ENCODE measurements at places on chromosomes 2 and 18.

DNA sequence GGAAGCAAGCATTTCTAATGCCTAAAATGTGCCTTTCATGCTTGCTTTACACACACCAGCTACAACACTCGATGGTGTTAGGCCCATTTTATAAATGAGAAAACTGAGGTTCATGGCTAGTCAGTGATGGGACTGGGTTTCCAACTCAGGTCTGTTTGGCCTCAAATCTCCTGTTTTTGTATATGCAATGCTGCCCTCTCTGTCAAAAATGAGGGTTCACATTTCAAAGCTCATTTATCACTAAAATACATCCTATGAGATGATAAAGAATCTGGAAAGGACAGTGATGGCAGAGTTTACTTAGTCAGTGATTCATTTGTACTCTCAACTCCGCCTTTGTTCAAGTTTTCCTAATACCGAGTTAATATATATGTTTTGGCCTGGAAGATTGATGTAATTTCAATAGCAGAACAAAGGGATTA lies 92.3 kb downstream of the KCTD1 start:
- no peak for DNase-seq

- DNase-seq, result no peak
These were observed 39.4 kb downstream of the MAP4K4 start for GRCh38 chr2:101736861-101737291.

DNA sequence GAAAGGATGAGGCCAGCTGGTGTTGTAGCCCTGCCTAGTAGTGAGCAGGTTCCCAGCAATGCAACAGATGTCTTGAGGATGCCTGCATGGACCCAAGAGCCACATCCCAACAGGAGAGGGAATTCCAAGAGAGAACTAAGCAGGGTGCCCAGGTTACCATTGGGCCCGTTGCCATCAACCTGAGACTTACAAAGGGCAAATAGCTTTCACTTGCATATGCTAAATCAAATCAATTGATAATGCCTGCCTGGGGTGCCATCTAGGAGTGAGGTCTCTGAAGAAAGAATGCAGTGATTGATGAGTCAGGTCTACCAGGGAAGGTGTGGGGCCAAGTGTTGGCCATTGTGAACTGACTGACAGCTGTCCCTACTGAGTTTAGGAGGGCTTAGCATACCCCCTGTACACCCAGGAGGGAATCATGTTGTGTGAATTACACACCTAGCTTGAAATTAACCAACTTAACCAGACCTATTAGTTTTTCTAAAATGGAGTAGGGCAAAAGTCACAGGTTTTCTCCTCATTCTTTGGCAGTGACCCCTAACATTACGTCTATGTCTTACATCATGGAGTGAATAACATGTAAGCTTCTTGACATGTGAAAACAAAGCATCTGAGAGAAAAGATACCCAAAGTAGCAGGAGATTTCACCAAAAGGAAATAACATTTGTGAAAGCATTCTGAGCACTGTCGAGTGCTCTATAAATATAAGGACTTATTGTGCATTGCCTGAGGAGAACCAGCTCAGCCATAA lies 32.3 kb downstream of the FHOD3 start:
- DNase-seq, result no peak

- no peak for DNase-seq
These were observed 134.4 kb upstream of the SLC1A4 start for GRCh38 chr2:64854773-64855237.

DNA sequence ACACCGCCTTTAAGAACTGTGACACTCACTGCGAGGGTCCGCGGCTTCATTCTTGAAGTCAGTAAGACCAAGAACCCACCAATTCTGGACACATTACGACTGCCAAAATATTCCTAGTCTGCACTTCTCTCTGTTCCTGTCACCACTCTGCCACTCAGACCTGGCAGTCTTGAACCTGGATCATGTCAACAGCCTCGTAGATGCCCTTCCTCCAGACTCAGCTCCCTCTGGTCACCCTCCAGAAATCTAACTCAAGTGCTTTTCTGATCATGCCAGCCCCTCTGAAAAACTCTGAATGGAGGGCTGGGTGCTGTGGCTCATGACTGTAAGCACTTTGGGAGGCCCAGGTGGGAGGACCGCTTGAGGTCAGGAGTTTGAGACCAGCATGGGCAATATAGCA lies 20.3 kb downstream of the AAK1 start:
- no peak for DNase-seq

- no peak for DNase-seq
These were observed 5.4 kb downstream of the SEMA4F start for GRCh38 chr2:74659462-74659861.

GRCh38 chr2:207513551-207514257 lies 16.1 kb upstream of the CREB1 start:
- no peak for DNase-seq

DNA sequence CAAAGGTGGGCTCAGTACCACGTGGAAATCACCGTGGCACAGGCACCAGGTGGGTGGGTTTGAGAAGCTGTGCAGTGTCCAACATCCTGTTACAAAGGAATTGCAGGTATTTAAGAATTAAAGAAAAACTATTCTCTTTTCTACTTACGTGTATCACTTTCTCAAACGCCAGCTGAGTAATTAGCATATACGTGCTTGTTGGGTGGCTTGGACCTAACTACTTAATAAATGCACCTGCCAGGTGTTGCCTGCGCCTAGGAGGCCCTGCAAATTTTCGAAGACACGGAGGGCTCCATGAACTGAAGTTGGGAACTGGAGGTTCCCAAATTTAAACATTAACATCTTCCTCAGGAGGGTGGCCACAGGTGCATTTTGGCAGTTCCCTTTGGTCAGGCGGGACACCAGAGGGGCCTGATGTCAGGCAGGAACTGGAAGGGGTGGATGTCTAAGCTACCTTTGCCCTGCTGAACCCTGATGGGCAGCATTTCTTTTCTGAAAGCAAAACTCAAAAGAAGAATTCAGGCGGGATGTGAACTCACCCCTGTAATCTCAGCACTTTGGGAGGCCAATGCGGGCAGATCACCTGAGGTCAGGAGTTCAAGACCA lies 84.8 kb downstream of the HS6ST1 start:
- no peak for DNase-seq

DNA sequence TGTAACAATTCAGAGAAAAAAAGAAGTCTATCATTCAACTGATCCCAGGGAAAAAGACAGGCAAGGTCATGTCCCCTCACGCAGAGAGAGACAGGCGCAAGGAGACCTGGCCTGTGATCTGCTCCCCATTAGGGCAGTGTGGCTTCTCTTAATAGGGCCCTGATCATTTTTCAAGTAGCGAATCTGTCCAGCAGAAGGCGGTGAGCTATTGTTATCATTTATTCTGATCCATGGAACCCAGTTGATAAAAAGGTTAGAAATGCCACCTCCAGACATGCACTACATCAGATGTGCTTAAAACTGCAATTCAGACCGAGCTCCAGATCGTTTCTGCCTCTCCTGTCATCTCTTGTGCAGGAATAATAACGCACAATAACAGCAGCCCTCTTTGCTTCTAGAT lies 1025.6 kb upstream of the PIK3C3 start:
- no peak for DNase-seq

- peak; percentile 10 for DNase-seq
These were observed 11.5 kb downstream of the ITGA6 start for GRCh38 chr2:172438741-172439508.

DNA sequence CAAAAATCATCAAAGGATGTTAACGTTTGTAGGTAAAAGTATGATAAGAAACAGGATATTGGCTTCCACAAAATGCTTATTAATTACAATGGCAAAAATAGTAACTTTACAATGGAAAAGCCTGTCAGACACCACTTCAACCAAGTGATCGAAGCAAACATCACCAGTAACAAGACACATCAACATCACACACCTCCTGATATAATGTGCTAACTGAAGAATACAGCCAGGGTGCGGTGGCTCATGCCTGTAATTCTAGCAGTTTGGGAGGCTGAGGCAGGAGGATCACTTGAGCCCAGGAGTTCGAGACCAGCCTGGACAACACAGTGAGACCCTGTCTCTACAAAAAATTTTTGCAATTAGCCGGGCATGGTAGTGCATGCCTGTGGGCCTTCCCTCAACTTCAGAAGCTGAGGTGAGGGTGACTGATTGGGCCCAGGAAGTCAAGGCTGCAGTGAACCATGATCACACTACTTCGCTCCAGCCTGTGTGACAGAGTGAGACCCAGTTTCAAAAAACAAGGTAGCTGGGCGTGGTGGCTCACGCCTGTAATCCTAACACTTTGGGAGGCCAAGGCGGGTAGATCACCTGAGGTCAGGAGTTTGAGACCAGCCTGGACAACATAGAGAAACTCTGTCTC lies 15.0 kb downstream of the MGAT4A start:
- no peak for DNase-seq

GRCh38 chr18:67467188-67467587 lies 49.3 kb downstream of the DSEL start:
- DNase-seq, result peak; percentile 16

GRCh38 chr2:603869-604268 lies 73.3 kb downstream of the TMEM18 start:
- DNase-seq, result no peak

DNA sequence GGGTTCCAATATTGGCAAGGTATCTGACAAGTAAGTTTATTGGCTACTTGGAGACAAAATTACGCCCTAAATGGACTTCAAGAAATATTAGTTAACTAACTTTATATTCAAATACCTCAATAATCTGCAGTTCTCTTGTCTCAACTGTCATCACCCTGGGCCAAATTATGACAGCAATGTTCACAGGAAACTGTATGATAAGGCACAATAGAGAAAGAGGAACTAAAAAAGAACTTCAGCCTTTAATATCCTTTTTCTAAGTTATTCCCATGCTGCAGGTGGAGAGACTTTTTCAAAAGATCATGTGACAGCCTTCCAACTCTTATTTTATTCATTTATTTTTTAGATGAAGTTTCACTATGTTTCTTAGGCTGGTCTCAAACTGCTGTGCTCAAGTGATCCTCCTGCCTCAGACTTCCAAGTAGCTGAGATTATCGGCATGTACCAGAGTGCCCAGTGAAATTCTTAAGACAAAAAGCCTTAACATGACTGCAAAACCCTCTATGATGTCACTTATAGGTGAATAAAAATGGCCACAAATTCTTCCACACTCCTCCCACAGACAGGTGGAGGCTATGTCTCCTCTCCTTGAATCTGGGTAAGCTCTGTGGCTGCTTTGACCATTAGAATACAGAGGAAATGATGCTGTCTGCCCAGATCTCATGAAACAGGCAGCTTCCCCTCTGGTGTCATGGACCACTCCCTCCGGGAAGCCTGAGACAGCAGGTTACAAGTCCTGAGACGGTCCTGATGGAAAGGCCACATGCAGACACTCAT lies 211.0 kb downstream of the TGIF1 start:
- DNase-seq, result no peak

GRCh38 chr18:51123046-51123395 lies 74.5 kb downstream of the MEX3C start:
- no peak for DNase-seq

DNA sequence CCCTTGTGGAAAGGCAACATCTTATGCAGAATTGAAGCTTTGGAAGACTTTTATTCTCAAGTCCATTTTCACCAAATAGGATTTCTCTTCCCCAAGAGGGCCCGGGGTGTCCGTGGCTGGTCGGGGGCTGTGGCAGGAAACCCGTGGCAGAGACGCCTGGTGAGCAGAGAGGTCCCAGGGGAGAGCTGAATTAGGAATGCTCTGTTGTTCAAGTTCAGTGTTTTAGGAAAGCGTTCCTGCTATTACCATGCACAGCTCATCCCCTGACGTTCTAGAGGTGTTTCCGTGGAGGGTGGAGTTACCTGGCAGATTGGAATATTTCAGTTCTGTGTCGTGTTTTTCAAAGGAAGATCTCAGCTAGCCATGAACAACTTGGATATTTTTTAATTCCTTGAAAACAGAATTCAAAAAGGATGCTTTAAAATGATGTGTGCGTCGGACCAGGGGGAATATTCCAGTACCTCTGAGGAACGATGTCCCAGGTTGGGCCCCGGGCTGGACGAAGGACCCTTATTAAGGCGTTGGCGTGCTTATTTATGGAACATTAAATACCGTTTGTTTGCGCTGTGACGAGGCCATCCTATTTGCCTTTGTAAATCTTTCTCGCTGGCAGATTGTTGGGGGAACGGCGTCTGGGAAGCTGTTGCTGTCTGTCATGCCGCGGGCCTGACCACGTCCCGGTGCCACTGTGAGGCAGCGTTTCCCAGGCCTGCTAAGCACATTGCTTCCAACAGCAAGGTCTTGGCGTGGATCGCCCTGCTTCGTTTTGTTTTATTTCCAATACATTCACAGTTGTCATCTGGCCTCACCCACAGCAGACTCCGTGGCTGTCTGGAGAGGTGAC lies 8.2 kb downstream of the NFATC1 start:
- no peak for DNase-seq

GRCh38 chr2:182897137-182897536 lies 30.7 kb upstream of the FRZB start:
- no peak for DNase-seq

DNA sequence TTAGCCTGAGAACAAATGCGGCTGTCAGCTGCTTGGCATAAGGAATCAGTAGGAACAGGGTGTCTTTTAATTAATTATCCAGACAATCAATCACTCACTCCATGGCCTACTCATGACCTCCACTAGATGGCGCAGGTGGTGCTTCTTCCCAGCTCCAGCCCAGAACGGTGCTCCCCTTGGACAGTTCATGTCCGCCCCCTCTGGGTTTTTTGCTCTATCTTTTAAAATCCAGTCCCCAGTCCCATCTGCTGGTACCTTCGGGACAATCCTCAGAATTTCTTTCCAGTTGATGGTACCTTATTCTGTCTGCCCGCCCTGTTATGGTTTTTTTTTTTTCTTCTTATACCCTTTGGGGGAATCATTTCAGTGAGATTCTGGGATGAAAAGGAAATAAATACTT lies 99.8 kb downstream of the CACNB4 start:
- peak; percentile 48 for DNase-seq

- DNase-seq, result no peak
These were observed 93.6 kb downstream of the RAPGEF4 start for GRCh38 chr2:172829229-172829628.

GRCh38 chr2:108988796-108989713 lies at the start of gene EDAR:
Gene EDAR, minus strand, starts transcription at chr2:108989220. Its CDS starts 58,206 bp downstream, at chr2:108931014.
- peak; percentile 54 for DNase-seq

GRCh38 chr2:37343537-37344434 lies 644 bp upstream of the QPCT start:
- DNase-seq, result peak; percentile 28

DNA sequence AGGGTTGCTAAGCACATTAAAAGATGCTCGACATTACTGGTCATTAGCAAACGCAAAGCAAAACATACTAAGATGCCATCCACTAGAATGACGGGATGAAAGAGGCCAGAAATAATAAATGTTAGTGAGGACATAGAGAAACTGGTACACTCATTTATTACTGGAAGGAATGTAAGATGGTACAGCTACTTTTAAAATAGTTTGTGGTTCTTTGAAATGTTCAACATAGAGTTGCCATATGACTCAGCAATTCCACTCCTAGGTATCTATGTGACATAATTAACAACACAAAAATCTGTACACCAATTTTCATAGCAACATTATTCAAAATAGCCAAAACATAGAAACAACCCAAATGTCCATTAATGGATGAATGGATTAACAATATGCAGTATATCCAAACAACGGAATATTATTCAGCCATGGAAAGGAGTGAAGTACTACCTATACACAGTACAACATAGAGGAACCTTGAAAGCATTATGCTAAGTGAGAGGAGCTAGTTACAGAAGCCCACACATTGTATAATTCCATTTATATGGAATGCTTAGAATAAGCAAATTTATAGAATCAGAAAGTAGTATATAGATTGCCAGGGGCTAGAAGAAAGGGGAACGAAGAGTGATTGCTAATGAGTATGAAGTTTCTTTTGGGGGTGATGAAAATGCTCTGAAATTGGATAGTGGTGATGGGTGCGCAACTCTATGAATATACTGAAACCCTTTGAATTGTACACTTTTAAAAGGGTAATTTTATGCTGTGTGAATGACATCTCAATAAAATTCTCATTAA lies 61.9 kb upstream of the IL1R1 start:
- DNase-seq, result no peak
